T follicular helper cell (primary cell): ENCODE measurements at places on chromosomes 2 and 18.

DNA sequence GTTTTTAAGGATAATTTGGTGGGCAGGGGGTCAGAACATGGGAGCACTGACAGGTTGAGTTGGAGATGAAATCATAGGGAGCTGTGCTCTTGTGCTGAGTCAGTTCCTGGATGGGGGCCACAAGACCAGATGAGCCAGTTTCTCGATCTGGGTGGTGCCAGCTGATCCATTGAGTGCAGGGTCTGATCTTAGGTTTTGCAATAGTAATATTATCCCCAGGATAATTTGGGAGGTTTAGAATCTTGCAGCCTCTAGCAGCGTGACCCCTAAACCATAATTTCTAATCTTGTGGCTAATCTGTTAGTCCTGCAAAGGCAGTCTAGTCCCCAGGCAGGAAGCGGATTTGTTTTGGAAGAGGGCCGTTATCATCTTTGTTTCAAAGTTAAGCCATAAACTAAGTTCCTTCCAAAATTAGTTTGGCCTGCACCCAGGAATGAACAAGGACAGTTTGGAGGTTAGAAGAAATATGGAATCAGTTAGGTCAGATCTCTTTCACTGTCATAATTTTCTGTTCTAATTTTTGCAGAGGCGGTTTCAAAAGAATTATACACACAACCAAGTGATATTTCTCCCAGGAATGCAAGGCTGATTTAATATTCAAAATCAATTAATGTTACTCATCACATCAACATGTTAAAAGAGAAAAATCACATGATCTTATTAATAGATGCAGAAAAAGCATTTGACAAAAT is 23.0 kb downstream of the DBI start:
- DNase-seq: no peak

DNA sequence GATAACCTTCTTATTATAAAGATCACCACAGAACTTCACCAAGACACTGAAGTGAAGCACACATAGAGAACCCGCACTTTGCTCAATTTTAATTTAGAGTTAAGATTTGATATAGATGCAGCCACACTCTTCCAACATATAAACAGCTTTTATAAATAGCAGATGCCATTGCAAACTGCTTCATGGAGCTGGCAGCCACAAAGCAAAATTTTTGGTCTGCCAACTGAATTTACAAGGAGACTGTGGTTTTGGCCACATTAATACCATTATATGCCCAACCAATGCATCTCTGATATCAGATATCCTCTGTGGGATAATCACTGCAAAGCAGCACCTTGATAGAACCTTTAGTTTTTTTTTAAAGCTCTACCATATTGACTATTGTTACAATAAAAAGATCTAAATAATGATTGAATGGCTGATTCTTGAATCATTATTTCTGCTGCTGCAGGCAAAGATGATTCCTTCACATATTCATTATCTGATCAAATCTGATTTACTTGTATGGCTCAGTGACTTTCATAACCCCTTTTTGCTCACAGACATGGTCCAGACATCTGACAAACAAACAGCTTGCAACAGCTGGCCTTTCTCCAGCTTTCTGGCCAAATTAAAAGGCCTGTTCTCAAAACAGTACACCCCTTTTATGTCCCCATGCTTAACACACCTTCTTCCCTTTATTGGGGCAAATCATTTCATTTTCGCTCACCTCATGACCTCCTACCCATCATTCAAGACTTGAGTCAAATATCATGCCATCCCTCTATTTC is 88.4 kb downstream of the METTL4 start:
- no peak for DNase-seq

DNA sequence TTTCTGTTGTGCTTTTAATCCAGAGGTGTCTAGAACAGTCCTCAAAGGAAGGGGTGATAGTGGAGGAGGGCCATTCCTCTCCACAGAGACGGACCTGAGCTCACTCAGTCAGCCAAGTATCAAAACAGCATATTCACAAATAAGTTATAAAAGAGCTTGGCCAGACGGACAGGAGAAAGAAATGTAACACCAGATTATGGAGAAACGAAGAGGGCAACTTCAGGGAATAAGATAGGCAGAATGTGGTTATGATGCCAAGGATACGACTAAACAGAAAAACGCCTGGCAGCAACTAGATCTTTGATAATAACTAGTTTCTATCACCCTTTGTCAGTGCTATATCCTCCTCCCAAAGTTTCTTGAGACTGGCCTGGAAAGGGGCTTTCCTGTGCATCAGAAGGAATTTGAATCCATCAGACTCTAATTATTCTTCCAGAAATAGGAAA is 42.5 kb downstream of the MAP4K3 start:
- no peak for DNase-seq

GRCh38 chr2:133817680-133818566 is 249.7 kb upstream of the NCKAP5 start:
- DNase-seq: no peak

- no peak for DNase-seq
These were observed 6.8 kb upstream of the PXDN start for GRCh38 chr2:1750933-1751766.

DNA sequence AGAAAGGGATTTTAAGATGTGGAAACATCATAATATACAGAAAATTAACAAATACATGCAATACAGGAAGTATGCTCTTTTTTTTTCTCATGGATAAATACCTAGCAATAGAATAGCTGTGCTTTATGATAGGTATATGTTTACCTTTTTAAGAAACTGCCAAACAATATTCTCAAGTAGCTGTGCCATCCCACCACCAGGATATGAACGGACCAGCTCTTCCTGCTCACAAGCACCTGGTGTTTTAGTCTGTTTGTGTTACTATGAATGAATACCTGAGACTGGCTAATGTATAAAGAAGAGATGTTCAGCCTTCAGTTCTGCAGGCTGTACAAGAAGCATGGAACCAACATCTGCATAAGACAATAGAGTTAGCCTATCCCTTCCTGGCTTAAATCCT is 19.9 kb upstream of the UGT1A8 start:
- DNase-seq: no peak

- no peak for DNase-seq
These were observed 1.6 kb upstream of the ARHGEF4 start for GRCh38 chr2:130834931-130835765.

- peak; percentile 9 for DNase-seq
These were observed at the start of gene CDKL4 for GRCh38 chr2:39243469-39244123. Gene CDKL4 (minus strand): TSS chr2:39243970.

DNA sequence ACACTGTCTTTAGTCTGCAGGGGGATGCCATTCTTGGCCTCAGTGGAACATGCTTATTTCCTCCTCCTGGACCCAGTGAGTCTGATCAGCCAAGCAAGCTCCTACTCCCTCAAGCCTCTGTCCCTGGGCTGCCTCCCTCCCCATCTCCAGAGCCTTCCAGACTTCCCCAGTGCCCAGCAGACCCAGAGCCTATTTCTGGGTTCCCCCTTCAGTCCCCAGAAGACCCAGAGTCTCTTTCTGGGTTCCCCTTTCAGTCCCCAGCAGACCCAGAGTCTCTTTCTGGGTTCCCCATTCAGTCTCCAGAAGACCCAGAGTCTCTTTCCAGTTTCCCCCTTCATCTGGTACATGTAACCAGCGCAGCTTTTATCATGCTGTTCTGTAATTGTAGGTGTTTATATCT is 17.0 kb upstream of the PKDCC start:
- no peak for DNase-seq

GRCh38 chr2:98852932-98853331 is 83.1 kb downstream of the CRACDL start:
- no peak for DNase-seq

DNA sequence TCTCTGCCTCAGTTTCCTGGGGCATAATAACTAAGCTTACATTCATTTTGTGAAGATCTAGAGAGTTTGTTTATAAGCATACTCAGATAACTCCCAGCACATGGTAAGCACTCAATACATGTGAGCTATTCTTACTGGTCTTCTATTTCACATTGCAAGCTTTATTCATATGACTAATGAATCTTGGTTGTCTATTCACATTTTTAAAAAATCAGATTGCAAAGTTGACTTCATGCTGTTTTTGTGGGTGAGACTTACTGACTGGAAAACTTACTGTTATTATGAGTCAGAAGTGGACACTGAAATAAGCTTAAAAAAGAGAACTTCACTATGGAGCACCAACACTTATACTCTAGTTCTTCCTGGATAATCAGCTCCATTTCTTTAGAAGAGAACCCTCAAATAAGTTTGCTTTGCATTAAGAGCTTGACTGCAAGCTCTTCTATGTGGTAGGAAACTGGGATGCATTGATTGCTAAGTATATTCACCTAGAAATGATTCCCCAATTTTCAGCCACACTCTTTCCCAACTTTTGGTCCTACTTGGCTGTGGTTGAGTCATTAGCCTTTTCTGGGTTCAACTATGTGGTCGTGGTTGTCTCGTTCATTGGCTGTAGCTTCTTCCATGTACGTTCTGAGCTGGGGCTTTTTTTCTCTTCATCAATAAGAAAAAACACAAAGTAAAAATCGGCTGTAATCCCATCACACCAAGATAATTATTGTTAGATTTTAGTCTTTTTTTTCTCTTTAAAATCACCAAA is 29.5 kb upstream of the RBMS1 start:
- DNase-seq: no peak

- DNase-seq: no peak
These were observed 42.5 kb downstream of the FER1L5 start for GRCh38 chr2:96684883-96685576.

GRCh38 chr2:13578547-13578946 is 861.8 kb downstream of the TRIB2 start:
- DNase-seq: no peak

- DNase-seq: no peak
These were observed 2.1 kb downstream of the GULP1 start for GRCh38 chr2:188293601-188294351.

GRCh38 chr2:96260387-96261260 is 5.2 kb downstream of the TMEM127 start:
- DNase-seq: no peak

GRCh38 chr18:55105873-55106272 is 146.6 kb upstream of the CCDC68 start:
- no peak for DNase-seq

DNA sequence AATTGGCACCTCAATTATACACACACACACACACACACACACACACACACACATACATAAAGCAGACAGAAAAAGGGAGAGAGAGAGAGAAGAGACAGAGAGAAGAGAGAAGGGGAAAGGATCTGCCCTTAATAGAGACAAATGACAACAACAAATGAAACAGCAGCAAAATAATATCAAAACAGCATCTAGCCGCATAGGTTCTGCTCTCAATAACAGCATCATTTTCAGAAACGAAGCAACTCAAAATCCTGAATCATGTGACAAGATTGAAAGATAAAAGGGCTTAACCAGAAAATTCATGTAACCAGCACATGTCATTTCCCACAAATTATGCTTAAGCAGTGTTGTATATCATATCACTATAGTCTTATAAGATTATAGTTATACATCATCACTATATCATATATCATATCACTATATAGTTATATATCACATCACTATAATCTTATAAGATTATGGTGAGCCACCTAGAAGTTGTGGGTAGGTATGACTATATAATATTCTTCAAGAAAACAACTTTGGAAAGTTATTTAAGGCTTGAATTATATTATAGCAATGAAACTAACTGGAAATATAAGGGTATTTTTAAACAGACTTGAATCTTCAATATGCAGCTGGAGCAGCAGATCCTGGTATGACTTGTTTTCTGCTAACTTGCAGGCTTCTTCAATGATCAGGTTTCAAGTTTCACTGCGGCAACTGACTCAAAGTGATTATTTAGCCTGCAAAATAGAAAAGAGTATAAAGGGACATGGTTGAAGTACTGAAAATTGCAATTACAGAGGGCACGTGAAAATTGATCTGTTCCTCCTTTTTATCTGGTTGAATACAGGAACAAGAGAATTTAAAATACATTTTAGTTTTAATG is 16.1 kb upstream of the VPS54 start:
- DNase-seq: no peak

- no peak for DNase-seq
These were observed 11.4 kb upstream of the TMEM18 start for GRCh38 chr2:688504-689076.

- DNase-seq: no peak
These were observed 18.3 kb upstream of the NEDD4L start for GRCh38 chr18:58025733-58026132.

DNA sequence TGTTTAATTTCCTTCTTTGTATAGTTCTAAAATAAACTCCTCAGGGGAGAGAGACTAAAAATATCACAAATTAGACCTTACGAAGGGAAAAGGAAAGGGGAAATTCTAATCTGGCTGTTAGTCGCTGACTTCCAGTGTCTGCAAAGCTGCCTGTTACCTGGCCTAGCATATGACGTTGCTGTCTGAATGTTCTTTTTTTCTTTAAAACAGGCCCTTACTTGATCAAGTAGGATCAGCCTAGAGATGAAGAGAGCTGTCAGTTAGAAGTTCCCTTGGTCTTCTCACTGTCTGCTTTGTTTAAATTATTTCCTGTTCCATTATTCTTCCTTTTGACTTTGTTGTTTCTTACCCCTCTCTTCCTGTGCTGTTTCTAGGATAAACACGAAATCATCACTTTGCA is 11.2 kb downstream of the NCK2 start:
- DNase-seq: peak; percentile 40

DNA sequence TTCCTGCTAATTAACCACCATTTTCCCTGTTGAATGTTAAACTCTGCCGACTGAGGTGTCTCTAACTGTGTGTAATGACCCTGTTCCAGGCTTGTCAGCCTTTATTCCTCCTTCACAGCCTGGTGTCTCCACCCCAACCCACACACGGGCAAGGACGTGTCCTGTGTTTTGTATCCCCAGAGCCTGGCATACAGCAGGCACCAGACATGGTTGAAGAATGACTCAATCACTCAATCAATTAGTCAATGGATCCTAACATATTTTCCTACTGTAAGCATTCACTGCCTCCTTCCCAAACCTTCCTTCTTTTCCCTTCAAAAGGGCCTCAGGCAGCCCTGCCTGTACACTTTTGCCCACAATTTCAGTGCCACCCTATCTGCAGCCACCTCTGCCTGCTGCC is 2.7 kb upstream of the TNS1 start:
- no peak for DNase-seq
